ENCODE measurements at places on chromosomes 12 and 14.
A peak's percentile ranks its signal among the peaks of the same experiment; 100 is the strongest.

GRCh38 chr14:79201564-79202207 lies 1009.6 kb downstream of the DIO2 start:
- DNase-seq: no peak

DNA sequence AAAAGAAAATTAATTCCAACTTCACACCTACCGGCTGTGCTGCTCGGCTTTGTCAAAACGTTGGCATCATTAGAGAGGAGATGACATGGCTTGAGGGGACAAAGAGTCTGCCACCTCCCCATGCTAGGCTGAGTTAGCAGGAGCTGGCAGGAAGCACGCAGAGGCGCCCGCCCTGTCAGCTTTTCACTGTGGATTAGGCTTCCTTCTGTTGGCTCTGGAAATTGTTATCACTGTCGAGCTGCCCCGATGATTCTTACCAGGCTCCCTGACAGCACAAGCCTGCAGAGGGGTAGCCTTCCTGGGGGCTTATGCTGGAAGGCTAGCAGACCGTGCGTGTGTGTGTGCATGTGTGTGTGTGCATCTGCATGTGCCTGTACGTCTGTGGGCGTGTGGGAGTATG lies 490.9 kb upstream of the TBX3 start:
- no peak for DNase-seq

GRCh38 chr14:21092273-21093011 lies 6.0 kb downstream of the ZNF219 start:
- peak; percentile 97 for DNase-seq

DNA sequence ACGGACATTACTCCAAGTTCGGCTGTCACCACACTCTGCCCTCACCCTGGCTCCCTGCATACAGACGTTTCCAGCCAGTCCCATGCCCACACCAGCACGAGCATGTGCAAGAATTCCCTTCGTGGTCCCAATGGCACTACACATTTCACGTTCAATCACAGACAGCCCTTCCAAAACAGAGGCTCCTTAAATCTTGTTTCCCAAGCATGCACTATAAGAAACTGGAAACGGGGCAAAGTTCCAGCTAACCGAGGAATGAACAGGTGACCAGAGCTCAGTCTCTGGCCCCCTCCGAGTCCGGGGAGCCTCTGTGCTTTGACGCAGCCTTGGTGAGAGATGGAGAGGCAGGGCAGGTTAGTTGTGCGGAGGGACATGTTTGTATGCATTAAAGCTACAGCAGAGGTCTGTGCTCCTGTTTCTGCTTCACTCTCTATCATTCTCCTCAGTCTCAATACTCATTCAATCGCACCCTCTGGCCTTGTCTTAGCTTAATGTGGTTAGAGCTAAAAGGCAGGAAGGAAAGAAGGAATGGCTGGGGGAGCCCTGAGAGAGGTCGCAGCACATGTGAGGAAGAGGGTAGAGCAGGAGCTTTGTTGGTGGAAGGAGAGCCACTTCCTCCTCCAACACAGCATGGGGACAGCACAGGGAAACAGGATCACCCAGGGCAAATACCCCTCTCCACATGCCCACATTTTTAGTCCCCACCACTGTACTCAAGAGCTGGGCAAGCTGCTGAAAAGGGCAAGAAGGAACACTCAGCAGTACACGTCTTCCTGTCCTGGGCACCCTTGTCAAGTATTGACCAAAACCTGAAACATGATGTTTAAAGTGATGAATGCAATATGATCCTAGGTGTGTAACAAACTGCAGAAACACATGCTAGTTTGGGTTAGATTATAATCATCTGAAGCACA lies 12.2 kb upstream of the SELPLG start:
- DNase-seq: no peak

- peak; percentile 9 for DNase-seq
Measured at GRCh38 chr12:122459211-122459610, 36.7 kb upstream of the CLIP1 start.

All from activated naive CD8-positive, alpha-beta T cell treated with anti-CD3 and anti-CD28 coated beads, Interleukin-2, amount 10 ng/mL, durations not matched to agents 7 days and 5 days (primary cell).